ENCODE measurements at places on chromosomes 11 and 22.

DNA sequence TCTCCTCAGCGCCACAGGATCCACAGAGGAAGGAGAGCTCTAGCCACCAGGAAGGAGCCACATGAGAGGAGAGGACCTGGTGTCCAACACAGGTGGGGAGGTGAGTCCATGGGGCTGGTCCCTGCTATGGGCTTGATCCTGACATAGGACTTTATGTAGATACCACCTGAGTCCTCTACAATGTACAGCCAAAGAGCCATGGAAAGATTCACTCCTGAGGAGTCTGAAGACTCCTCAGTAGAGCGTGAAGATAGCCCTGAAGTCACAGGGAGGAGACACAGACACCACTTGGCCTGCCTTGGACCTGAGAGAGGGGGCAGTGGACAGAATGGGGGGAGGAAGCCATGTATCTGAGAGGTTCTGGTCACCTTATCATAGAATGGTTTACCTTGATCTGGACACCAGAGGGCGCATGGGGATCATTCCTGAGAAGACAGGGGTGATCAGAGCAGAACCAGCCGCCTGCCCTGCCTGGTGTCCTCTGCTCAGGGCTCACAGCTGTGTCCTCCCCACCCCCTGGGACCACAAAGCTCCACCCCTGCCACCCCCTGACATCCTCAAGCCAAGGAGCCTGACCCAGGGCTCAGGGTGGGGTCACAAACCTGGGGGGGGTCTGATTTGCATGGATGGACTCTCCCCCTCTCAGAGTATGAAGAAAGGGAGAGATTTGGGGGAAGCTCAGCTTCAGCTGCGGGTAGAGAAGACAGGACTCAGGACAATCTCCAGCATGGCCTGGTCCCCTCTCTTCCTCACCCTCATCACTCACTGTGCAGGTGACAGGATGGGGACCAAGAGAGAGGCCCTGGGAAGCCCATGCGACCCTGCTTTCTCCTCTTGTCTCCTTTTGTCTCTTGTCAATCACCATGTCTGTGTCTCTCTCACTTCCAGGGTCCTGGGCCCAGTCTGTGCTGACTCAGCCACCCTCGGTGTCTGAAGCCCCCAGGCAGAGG lies 77.0 kb downstream of the ZNF280B start:
- DNase-seq, result peak; percentile 44

GRCh38 chr11:36022882-36023281 lies 79.0 kb downstream of the LDLRAD3 start:
- DNase-seq, result no peak

DNA sequence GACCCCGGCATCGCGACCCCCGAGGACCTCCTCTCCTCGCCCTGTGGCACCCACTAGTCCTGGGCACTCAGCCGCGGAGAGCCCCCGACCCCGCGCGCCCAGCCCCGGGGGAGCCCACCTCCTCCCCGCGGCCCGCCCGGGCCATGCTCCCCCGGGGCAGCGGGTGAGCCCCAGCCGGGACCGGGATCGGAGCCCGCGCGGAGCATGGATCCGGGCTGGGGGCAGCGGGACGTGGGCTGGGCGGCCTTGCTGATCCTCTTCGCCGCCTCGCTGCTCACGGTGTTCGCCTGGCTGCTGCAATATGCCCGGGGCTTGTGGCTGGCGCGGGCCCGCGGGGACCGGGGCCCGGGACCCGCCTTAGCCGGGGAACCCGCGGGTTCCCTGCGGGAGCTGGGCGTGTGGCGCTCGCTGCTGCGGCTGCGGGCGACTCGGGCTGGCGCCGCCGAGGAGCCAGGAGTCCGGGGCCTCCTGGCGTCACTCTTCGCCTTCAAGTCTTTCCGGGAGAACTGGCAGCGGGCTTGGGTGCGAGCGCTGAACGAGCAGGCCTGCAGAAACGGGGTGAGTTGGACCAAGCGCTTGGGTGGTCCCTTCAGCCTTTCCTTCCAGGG lies 498 bp downstream of the C2CD2L start:
- no peak for DNase-seq

- DNase-seq, result peak; percentile 64
Measured at GRCh38 chr11:76721755-76722677, 51.5 kb upstream of the LRRC32 start.

DNA sequence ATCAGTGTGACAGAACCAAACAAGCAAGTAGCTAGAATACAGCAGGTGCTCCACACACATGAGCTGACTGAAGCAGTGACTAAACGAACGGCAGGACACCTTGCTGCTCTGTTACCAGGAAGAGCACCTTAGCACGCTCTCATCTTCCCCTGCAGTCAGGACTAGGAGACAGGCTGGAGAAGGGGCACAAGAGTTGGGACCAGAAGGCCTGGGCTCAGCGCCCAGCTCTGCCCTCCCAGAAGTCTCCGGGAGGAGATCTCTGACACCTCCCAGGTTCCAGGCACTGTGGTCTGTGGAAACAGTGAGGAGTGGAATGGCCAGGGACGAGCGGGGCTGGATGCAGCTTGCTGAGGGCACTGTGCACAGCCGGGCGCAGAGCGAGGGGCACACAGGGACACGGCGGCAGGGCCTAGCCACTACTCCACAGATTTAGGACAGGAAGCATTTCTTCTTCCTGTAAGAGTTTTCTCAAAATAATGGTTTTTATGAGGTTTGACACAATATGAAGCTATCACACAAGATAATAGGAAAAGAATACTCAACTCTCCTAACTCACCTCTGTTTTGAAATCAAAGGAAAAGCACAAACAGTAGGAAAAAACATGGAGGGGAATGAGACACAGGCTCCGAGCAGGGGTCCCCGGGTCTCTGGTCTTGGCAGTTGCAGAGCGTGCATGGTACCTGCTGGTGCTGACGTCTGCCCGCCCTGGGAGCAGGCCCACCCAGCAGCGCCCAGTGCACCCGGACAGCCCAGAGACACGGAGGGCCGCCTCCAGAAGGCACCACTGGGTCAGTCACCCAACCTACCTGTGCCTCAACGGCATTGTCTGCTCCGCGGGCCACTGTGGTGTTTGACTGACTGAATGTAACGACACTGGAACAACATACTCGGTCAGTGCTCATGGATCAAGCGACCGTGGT lies 67.6 kb downstream of the NCAPD3 start:
- no peak for DNase-seq

DNA sequence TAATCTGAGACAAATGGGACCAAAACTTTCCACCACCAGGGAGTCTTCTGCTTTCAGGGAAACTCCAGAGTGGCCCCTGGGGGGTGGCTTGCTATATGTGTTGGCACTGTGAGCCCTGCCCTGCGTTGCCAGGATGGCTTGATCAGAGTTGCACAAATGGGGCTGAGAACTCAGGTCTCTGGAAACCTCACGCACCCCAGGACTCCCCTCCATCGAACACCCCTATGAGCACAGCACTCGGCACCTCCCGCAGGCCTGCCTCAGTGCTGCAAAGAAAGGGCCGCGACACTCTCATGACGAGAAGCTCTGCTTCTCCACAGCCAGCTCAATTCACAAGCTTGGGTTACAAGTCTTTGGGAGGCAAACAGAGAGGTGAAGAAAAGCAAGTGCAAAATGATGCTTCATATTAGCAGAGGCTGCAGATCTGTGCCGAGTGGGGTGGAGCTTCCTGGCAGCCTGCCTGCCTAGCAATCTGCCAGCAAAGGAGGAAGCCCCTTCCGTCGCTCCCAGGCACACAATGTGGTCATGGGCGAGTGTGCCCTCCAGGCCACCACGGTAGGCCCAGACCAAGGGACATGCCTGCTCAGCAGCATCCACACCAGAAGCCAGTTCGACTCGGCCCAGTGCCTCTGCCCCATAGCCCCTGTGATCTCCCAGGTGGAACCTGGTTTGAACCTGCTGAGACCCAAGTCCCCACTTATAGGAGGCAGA lies 55.7 kb downstream of the MYH9 start:
- DNase-seq, result peak; percentile 40

DNA sequence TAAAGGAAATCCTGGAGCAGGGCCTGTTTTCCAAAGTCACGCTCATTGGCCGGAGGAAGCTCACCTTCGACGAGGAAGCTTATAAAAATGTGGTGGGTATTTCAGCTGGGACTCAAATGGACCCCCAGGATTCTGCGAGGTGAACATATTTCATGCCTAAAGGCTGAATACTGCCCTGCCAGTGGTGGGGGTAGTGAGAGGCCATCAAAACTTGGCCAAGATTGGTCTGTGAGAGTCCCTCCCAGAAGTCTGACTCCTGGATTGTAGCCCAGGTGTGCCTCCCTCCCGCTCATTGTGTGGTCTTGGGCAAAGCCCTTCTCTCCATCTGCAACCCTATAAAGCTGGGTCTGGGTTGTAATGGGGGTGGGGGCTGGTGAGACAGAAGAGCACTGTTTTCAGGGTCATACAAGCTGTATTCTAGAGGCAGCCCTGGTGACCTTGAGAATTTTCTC lies 853 bp downstream of the HTATIP2 start:
- no peak for DNase-seq

DNA sequence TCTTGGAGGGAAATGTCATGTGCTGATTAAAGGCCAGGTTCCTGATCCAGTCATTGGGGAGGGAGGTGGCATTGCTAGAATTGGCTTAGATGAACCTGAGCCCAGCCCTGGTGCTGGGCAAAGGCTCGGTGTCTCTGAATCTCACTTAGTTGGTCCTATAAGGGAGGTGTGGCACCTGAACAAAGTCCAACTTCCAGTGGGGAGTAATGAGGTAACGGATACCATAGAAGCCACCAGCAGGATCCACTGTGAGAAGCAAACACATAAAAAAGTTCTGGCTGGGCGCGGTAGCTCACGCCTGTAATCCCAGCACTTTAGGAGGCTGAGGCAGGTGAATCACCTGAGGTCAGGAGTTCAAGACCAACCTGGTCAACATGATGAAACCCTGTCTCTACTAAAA lies 26.6 kb downstream of the PRDM11 start:
- DNase-seq, result no peak

GRCh38 chr11:62706850-62707247 lies 375 bp downstream of the BSCL2 start:
- DNase-seq, result no peak

DNA sequence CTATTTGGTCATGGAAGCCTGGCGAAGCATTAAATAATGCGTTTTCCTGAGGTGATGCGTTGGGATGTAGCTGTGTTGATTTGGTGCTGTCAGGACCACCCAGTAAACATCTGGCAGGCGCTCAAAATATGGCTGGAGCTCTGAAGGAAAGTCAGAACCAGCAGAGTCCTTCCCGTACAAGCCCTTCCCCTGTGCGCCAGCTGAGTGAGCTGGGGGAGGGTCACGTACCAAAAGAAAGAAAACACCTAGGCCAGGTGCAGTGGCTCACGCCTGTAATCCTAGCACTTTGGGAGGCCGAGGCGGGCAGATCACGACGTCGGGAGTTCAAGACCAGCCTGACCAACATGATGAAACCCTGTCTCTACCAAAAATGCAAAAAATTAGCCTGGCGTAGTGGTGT lies 55.6 kb upstream of the CECR2 start:
- no peak for DNase-seq

- DNase-seq, result no peak
Measured at GRCh38 chr22:49016909-49017481, 810.7 kb downstream of the BRD1 start.

- no peak for DNase-seq
Measured at GRCh38 chr11:114031967-114032320, 27.6 kb upstream of the ZBTB16 start.

DNA sequence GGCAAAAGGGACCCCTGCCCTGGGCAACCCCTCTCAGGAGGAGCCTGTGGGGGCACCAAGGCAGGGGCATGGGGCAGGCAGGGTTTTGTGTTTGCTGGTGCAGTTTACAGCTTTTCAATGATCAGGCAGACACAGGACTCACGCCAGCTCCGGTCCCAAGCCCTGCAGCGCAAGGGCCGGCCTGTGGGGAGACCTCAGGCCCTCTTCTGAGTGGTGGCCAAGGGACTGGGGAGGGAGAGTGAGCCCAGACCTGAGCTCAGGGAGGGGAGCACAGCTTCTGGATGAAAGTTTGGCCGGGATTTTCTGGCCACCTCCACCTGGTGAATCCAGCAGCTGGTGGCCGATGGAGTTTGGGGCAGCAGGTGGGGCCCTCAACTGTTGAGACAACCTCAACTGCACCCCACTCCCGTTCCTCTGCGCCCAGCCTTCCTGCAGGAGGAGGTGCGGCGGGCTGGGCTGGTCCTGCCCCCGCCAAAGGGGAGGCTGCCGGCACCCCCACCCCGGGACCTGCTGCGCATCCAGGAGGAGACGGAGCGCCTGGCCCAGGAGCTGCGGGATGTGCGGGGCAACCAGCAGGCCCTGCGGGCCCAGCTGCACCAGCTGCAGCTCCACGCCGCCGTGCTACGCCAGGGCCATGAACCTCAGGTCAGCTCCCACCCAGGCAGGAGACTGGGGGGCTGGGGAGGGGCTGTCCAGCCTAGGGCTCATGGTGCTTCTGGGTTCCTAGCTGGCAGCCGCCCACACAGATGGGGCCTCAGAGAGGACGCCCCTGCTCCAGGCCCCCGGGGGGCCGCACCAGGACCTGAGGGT lies 3.6 kb downstream of the TCIRG1 start:
- no peak for DNase-seq

GRCh38 chr11:124114942-124115781 lies at the start of gene VWA5A:
VWA5A (plus strand) TSS chr11:124115450; CDS start chr11:124117512, 2,062 bp downstream.
- peak; percentile 8 for DNase-seq

- DNase-seq, result no peak
Measured at GRCh38 chr11:7905549-7905948, 25.5 kb downstream of the OR10A6 start.

GRCh38 chr11:119805663-119806062 lies 76.7 kb upstream of the NECTIN1 start:
- DNase-seq, result no peak

- no peak for DNase-seq
Measured at GRCh38 chr22:44574640-44575380, 76.8 kb upstream of the RTL6 start.

GRCh38 chr11:119791701-119792151 lies 62.7 kb upstream of the NECTIN1 start:
- no peak for DNase-seq

GRCh38 chr11:16942342-16942741 lies 71.9 kb downstream of the PLEKHA7 start:
- DNase-seq, result no peak

- no peak for DNase-seq
Measured at GRCh38 chr11:122273476-122274191, 157.6 kb upstream of the BLID start.

DNA sequence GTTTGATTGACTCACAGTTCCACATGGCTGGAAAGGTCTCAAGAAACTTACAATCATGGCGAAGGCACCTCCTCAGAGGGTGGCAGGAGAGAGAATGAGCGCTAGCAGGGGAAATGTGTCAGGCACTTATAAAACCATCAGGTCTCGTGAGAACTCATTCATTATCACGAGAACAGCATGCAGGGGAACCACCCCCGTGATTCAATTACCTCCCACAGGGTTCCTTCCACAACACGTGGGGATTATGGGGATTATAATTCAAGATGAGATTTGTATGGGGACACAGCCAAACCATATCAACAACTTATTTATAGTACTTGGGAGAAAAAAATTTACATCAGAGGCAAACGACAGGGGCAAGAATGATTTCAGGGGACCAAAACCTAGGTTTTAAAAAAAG lies 3.0 kb downstream of the ME3 start:
- no peak for DNase-seq

DNA sequence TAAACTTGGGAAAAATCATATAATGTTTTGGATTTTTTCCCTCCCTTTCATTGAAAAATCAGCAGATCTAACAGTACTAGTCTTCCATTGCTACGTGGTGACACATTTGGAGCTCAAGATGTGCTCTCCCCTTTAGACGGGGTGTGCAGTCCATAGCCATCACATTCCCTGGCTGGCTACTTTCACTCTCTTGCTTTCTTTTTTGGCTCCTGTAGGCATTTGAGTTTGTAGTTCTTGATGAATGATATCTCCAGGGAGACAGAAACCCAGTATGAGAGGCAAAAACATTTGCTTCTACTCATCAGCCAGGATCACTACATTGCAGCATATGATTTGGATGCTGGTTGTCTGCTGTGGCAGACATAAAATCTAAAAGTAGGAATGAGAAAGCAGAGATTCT lies 12.1 kb downstream of the CCDC81 start:
- DNase-seq, result no peak

GRCh38 chr22:43230971-43231723 lies 44.2 kb upstream of the TTLL12 start:
- peak; percentile 62 for DNase-seq

All from T-helper 9 cell (primary cell).